Subcutaneous preadipocyte (primary cell): ENCODE measurements at places on chromosomes 2 and 18. TPM values are rescaled to one million over a fixed set of nuclear protein-coding genes. Genes with fewer than 3 reads are reported as not detected.

The SCN2A gene
- total RNA-seq, result under 0.01 and 0.20 TPM in 2 replicates

The CYS1 gene
- 0.20 and 0.37 TPM in 2 replicates for total RNA-seq

The LOXHD1 gene
- not detected in 2 replicates for total RNA-seq

The SLC8A1 gene
- total RNA-seq, result 2.6 and 16.0 TPM in 2 replicates

The WIPF1 gene
- total RNA-seq, result 17.2 and 23.9 TPM in 2 replicates

The ZSWIM2 gene
- total RNA-seq, result not detected in 2 replicates

The FABP1 gene
- not detected in 2 replicates for total RNA-seq

The NAT8 gene
- not detected in 2 replicates for total RNA-seq
